Omental fat pad (tissue), 4 donors: ENCODE measurements at places on chromosomes 1 and 21. TPM values are rescaled to one million over a fixed set of nuclear protein-coding genes. Genes with fewer than 3 reads are reported as not detected.
A peak's percentile ranks its signal among the peaks of the same experiment; 100 is the strongest.

- DNase-seq: no peak
Observed at GRCh38 chr1:246005067-246005466, 502.0 kb downstream of the SMYD3 start.

- no peak for DNase-seq
Observed at GRCh38 chr1:201739492-201740085, 89.4 kb upstream of the IPO9 start.

- no peak for DNase-seq
Observed at GRCh38 chr1:22971611-22972405, 858 bp downstream of the LACTBL1 start.

GRCh38 chr1:86429835-86430234 lies 5.9 kb downstream of the CLCA2 start:
- no peak for DNase-seq

DNA sequence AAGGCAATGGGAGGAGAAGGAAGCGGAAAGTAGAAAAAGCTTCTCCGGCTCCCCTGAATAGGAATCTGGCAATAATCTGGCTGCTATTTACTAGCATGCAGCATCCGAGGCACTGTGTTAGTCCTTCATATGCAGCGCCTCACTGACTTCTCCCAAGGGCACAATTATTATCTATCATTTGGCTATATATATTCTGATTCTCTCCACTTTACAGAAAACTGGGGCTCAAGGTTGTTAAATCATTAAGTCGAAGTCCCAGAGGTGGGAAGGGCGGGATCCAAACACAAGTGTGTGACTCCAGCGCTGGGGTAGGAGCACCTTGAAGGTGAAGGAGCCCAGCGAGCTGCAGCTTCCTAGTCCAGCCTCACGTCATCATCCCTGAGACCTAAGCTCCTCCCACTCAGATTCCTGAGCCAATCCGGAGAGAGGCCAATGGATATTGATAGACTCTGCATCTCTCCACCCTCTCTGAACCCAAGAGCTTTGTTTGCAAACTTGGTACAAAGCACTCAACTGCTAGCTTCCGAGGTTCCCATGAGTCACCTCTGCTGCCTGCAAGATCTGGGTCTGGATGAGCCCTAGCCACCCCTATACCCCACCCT lies 16.6 kb upstream of the EYA3 start:
- no peak for DNase-seq

DNA sequence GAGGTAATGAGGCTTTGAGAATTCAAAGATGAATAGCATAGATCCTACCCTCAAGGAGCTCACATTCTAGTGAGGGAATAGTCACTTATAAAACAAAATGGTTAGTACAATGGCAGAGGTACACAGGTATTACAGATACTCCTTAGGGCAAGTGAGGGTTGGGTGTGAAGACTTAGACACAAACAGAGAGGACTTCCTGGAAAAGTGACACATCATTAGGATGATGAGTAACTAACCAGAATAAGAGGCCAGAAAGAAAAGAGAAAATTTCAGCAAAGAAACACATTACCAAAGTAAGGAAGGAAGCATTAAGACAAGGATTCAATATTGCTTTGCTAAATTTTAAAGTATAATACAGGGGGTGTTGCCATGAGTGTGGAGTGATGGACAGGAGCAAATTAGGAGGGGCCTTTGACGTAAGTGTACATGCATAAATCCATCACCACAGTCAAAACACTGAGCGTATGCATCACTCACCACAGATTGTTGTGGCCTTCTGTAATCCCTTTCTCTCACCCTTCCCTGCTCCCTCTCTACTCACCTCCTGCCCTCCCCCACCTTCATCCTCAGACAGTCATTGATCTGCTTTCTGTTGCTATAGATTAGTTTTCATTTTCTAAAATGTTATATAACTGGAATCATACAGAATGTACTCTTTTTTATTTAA lies 7.9 kb downstream of the CD53 start:
- DNase-seq: no peak

DNA sequence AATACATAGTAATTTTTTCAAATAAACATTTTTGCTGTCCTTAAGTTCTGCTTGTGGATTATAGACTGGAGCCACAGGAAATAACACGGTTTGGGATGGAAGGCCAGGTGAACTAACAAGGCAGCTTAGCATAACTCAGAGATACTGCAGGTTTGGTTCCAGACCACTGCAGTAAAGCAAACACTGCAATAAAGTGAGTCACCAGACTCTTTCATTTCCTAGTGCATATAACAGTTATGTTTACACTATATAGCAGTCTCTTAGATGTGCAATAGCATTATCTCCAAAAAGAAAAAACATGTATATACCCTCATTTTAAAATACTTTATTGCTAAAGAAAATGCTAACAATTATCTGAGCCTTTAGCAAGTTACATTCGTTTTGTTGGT lies 22.0 kb downstream of the LRRC42 start:
- no peak for DNase-seq

- DNase-seq: no peak
Observed at GRCh38 chr1:36350659-36351226, 27.3 kb upstream of the EVA1B start.

TFAP2E gene
- 0.25 TPM for total RNA-seq

DNA sequence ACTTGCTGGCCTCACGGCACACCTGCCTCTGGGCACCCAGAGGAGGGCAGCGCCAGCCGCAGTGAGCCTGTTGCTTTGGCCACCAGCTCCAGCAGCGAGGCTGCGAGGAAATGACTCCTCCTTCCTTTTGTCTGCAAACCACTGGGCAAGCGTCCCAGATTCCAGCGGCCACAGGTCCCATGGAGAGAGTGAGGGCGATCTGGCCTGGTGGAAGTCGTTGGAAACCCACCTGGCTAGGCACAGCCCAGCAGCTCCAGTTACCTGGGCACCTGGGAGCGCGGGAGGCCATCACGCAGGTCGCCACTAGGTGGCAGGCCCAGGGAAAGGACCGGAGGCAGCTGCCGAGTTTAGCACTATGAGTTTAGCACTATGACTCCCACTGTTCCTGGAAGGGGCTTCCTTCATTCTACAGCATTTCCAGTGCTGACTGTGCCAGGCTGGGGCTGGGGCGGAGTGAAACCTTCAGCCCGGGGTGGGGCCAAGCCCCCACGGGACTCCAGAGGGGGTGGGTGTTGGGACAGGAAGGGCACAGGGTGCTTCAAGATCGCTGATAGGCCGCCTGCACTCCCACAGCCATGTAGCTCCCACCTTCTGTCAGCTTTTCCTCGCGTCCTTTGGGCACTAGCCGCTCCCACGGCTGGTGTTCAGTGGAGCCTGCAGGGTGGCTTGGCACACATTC lies 1.1 kb upstream of the ESPN start:
- DNase-seq: no peak

DNA sequence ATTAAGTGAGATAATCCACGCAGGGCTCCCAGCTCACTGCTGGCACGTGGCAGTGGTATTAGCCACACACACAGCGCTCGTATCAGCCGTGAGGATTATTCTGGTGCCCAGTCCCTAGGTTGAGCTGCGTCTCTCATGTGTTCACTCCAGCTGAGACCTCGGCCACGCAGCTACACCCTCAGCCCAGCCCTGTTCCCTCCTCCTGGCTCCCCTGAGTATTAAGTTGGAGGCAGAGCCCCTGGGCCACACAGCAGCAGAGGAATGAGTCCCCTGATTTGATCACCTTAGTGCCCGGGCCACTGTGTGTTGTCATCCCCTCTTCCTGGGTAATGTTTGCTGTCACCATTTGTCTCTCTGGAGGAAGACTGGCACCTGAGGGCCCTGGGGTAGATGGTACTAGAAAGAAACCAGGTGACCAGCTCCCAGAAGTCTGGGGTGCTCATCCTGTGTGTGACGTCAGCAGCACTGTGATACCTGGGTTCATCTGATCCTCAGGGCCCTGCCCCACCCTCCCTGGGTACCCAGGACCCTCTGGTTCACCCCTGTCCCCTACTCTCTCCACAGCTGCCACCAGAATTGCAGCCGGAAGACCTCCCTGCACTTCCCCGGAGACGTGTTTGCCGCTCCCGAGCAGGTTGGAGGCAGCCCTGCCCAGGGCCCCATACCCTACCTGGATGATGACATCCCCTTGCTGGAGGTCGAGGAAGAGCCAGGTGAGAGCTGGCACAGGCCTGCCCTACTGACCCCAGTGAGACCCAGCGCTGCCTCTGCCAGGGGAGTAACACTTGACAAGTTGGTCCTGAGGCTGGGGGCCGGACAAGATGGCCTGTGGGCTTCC lies 40.1 kb downstream of the DISP3 start:
- DNase-seq: no peak

- DNase-seq: no peak
Observed at GRCh38 chr1:15000671-15001070, 152.9 kb upstream of the TMEM51 start.

GRCh38 chr21:20527731-20528460 lies 470.3 kb upstream of the NCAM2 start:
- no peak for DNase-seq

DNA sequence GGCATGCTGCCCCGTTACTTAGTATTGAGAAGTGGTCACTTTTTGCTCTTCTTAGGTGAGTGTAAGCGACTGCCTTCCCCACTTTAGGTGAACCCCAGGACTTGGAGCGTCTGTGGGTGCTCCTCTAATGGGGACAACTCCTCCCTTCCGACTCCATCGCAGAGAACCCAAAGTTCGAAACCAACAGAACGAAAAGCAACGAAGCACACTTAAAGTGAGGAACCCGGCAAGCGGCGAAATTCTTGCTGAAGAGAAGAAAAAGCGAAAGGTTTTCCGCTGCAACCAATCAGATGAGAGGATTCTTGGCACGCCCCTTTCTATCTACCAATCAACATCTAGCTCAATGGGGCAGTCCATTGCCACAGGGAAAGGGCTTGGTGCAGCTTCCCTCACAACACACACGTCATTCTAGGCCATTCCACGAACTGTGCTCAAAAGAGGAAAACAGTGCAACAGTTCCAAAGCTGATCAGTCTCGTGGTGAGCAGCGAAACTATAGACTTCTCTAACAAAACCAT lies 709 bp upstream of the SUCO start:
- peak; percentile 51 for DNase-seq
